ENCODE measurements at places on chromosomes 6 and 20.

DNA sequence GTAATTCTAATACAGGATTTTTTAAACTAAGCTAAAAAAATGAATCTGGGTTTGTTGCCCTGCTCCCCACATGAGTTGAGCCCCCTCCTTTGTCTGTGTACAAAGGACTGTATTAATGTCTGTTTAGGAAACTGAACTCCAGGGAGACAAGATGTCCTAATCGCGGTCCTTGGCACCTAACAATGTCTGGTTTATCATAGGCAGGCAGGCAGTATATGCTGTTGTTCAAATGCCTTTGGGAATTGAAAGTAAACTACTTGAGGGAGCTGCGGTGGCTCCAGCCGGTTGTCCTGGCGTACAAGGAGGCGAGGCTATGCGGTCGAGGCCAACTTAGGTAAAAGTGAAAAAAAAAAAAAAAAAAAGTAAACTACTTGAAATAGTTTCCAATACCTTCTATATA lies 98.5 kb downstream of the TULP4 start:
- DNase-seq = no peak

- peak; percentile 85 for DNase-seq
Observed at GRCh38 chr6:32940656-32941213, at the start of gene HLA-DMB. Gene HLA-DMB, minus strand, starts transcription at chr6:32941028. Its CDS starts 221 bp downstream, at chr6:32940807.

- DNase-seq = peak; percentile 67
Observed at GRCh38 chr6:27591699-27592480, 119.0 kb upstream of the ZNF184 start.

- no peak for DNase-seq
Observed at GRCh38 chr20:8209061-8209460, 77.0 kb downstream of the PLCB1 start.

DNA sequence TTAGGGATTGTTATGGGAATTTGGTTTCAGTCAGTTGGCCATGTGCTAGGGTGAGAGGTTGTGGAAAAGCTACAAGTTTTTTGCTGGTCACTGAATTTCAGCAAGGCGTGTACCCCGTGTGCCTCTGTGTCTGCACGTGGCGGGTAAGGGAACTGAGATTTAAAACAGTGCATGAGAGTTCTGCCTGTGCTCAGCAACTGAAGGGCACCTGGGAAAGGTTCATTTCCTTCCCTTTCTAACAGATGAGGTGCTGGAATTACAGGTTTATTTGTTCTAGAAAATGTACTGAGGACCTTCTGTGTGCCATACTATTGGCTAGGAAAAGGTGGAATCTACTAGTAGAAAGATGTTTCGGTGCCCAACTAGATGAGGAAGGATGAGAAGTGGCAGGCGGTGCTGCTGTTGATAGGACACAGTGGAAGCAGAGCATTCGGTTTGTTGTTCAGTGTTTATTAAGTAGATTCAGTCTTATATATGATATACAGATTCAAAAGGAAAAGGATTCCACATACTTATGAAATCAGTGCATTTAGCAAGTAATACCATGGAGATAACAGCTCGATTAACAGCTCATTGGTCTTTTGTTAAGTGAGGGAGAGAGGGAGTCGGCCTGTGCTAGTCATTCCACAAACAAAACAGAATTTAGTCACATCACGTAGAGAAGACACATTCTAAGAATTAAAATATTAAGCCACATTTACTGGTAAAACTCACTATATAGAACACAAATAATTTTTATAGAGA lies 84.7 kb downstream of the ASXL1 start:
- DNase-seq = peak; percentile 17

GRCh38 chr6:170265655-170266054 lies 25.2 kb downstream of the DLL1 start:
- no peak for DNase-seq

DNA sequence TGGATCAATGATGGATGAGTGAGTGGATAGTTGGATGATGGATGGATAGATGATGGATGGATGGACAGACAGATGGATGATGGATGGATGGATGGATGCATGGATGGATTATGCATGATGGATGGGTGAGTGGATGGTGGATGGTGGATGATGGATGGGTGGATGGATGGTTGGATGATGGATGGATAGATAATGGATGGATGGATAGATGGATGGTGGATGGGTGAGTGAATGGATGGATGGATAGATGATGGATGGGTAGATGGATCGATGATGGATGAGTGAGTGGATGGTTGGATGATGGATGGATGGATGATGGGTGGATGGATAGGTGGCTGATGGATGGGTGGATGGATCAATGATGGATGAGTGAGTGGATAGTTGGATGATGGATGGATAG lies 176.0 kb downstream of the TAF4 start:
- DNase-seq = no peak

DNA sequence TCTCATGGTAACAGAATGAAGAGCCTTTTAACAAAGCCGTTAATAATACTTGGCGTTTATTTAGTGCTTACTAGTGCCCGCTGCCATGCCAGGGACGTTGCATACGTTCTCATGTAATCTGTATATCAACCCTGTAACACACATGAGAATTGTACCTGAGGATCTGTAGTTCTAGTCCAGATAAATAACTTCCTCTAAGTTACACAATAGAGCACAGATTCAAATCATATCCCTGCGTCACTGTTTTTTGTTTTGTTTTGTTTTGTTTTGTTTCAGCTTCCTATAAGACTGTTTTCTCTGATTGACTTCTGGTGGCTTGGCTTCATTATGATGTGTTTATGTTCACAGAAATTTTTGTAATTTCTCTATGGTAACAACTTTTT lies 553 bp downstream of the ZSCAN16 start:
- DNase-seq = no peak

DNA sequence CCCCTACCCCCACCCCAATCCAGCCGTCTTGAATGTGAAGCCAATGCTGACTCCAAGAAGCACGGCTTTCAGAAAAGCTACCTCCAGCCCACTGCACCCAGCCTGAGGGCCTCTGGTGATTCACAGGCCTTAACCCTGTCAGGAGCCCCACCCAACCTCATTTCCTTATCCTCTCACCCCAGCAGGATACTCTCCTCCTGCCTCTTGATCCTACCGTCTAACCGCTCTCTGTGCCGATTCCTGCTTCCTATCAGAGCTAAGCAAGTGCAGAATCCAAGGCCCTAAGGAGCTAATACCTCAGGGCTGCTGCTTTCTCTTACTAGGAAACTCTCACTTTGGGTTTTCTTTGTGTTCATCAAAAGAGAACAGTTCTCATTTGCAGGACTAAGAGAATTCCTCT lies 47.2 kb downstream of the TRERF1 start:
- DNase-seq = peak; percentile 90

DNA sequence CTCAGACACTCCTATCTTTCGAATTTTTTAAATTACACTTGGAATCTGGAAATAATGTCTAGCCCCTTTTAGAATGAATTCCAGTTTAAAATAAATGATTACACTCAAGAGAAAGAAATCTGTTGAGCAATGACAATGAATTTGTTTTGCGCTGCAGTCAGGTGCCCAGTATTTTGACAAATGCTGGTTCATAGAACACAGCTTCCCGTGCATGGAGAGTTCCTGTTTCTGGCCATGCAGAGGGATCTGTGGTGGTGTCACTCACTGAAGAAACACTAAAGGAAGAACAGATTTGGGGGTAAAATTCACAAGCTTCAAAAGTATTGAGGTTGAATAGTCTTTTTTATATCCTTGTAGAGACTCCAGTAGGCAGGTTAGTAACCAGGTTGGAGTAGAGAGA lies 113.4 kb upstream of the CEP85L start:
- no peak for DNase-seq

DNA sequence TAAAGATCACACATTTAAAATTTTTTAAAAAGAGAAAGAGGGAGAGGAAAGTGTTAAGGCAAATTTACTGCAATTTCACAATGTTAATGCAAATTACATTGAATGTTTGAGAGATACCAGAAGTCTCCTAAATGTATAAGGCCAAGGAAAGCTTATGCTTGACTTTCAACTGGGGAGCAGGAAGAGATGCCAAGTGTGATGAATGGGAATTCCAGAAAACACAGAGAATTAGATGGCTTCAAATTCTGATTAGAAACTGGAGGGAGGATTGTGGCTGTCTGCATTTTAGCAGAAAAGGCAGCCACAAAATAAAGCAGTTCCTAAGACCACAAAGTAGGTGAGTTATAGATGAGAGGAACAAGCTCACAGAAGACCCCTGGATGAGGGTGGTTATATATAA lies 328.3 kb upstream of the CITED2 start:
- no peak for DNase-seq

GRCh38 chr6:82891076-82891475 lies 174.6 kb downstream of the UBE3D start:
- peak; percentile 13 for DNase-seq

DNA sequence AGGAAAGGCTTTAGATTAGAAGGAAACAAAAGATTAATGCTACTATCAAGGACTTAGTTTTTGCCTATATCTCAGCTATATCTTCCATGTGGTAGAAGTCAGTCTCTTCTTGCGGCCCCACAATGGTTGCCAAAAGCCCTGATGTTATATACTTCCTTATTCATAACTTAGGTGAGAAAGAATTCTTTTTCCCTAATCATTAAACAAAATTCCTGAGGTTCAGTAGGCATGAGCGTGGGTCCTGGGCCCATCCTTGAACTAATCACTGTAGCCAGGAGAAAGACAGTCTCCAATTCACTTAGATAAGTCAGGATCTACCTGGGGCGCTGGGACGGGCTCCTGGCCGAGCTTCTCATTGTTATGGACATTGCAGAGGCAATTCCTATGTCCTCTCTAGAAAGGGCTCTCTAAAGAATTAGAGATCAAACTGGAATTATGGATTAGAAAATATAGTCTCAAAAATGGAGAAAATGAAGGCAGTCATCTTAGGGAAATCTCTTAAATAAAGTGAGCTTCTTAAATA lies 134.3 kb downstream of the KIF6 start:
- DNase-seq = no peak

GRCh38 chr20:45114465-45115385 lies at the start of gene WFDC5:
Gene WFDC5, minus strand, starts transcription at chr20:45115174. Its CDS starts 91 bp downstream, at chr20:45115083.
- peak; percentile 95 for DNase-seq

- DNase-seq = no peak
Observed at GRCh38 chr6:155738602-155739105, 283.0 kb upstream of the NOX3 start.

DNA sequence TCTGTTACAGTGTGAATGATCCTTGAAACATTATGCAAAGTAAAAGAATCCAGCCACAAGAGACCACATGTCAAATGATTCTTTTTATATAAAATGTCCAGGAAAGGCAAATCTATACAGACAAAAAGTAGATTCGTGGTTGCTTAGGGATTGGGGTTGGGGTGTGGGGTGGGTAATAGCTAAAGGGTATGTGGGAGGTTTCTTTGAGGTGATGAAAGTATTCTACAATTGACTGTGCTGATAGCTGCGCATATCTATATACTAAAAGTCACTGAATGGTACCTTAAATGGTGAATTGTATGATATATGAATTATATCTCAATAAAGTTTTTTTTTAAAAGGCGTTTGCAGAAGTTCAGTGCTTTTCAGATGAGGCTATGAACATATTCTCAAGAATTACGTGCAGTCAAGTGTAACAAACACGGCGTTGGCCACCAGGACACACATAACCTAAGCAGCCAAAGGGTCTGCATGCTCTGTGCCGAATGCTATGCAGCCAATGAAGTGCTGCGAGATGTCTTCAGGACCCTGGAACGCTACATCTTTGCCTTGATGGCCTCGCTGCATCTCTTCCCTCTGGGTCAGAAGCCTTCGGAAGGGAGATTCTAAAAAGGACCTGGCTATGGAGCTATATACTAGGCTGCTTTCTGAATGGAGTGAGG lies 96.9 kb downstream of the SCML4 start:
- no peak for DNase-seq

DNA sequence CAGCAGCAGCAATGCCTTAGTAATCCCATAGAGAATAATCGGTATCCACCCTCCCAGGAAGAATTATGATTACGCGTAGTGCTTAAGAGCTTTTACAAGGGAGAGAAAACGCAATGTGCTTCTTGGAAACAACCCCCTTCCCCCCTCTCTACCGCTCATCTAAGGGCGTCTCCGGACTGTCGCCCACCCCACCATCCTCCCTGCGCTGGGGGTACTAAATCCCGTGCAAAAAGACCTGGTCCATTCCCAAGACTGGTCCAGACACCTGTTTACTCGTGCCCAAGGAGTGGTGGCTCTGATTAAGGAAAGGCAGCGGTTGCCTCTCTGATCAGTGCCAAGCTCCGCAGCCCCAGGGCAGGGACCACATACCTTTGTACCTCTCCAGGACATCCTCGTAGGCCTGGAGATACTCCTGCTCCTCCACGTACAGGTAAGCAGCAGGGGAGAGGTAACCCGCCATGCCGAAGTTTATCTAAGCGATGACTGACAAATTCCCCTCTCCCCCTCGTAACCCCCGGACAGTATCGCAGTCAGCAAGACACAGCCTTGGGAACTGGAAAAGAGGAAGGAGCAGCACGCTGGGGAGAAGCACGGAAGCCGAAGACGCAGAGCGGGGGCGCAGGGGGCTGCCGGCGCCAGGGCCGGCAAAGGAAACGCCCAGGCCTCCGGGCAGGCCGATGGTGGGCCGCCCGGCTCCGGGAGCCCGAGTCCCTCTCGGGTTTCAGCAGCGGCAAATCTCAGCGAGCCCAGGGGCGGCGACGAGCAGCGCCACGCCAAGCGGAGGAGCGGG lies 112.0 kb upstream of the BEND6 start:
- DNase-seq = no peak

DNA sequence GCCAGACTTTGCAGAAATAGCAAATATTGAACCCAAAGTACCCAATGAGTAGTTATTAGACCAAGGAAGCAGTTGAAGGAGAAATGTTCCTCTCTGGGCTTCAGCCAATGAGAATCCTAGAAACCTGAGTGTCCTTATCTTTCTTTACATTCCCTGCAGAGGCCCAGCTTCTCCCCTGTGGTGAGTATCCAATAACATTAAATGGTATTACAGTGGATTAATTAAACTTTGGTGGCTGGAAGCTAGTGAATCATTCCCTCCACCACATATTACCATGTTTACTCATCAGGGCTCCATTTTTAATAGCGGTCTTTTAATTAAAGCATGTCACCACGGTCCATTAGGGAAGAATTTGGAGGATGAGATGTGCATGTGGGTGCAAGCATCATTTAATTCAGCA lies 74.0 kb downstream of the UNC5CL start:
- no peak for DNase-seq

DNA sequence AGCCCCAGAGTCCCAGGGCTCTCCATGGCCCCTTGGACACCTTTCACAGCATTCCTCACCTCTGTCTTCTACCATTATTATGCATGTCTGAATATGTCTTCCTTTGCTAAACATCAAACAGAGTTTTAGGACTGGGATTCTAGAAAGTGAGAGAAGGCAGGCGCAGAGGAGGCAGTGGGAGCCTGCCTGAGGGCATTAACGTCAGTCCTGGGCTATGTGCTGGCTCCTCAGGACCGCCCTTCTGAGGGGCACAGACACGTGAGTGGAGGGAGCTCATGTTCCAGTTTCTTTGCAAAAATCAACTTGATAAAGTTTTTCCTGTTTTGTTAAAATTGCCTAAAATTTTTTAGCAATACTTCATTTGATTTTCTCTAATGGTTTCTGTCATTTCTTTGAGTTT lies 38.0 kb downstream of the C6orf15 start:
- DNase-seq = no peak
